Kidney epithelial cell (primary cell): ENCODE measurements at places on chromosomes 4 and X.

- DNase-seq, result no peak
Measured at GRCh38 chrX:104254442-104255115, at the start of gene ESX1. TSS of gene ESX1 (minus strand) at chrX:104254933. CDS start at chrX:104254849, 84 bp downstream.

DNA sequence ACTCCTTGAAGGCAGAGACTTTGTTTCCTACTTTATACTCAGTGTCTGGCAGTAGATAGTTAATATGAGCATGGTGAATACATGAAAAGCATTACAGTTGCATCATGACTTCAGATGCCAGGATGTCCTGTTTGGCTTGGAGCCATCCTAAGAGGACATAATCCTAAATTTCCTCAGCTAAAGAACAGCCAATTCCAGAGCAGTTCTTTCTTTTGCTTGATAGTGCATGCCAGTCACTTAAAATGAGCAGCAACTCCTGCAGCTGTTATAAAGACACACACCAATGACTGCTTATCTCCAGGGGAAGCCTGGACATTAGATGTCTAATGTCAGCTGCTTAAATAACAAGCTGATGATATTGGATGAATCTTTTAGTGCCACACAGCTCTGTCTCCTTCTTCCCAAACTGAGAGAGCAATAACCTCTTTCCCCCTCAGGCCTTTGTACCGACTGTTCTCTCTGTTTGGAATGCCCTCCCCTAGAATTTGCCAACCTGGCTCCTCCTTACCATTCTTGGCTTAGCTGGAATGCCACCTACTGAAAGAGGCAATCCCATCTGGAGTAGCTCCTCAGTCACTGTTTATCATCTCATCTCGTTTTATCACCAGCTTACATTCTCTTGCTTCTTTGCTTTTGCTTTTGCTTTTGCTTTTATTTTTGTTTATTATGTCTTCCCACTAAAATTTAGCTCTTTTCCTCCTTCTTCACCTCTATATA, 100.8 kb upstream of the USP38 start:
- no peak for DNase-seq

DNA sequence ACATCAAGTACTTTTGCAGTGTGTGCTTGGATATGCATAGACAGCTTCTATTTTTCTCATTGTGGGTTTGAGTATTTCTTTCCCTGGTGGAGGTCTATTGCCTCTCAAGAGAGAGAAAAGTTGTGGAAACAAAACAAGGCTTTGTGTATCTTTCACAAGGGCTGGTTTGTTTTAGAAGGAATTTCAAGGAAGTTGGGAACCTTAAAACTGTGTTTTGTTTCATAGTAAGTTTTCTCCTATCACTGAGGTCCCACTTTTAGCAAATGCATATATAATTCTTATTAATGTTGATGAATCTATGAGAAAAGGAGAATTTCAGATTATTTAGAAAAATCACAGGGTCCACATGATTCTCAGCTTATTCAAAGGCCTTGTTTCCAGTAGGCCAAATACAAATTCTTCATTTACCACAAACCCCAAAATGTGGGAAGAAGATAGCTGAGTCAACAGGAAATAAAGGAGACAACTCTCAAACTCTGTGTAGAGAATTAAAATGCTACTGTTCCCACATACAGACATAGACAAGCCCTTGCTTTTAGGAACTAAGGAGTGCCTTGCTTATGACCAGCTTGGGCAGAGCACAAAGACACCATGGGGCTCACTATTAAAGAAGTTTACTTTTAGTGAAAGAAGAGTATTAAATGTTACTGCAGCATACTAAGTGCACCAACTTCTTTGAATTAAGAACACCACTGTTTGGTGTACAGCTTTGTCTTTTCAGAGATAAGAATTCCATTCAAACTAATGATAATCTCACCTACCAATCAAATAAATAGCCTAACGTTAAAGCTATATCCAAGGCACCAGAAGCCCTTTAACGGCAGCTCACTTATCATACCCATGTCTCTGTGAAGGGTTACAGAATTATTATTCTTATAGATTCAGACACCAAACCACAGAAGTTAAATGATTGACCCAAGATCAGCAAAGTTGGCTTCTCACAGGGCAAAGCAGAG, 177.4 kb upstream of the LEF1 start:
- DNase-seq, result peak; percentile 38

DNA sequence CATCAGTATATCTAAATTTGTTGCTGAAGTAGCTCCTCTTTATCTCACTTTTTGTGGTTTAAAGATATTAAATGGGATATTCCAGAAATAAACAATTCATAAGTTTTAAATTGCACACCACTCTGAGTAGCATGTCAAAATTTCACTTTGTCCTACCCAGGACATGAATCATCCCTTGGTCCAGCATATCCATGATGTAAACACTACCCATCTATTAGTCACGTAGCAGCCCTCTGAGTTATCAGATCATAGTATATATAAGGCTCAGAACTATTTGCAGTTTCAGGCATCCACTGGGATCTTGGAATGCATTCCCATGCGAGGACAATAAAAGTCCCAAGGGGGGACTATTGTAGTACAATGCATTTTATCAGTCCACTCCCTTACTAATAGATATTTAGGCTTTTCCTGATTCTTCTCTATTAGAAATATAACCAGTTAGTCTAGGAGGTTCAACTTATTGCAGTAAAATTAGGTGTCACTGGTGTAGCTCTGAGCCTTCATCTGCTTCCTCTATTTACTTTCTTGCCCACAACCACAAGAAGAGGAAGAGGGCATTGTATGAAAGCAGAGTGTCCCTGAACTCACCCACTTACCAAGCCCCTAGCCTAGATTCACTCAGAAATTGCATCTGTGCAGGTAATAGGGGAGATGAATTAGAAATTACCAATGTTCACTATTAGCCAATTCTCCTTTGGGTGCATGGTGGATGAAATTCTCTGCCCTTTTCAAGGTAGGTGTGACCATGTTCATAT, 409.8 kb upstream of the GALNT7 start:
- peak; percentile 26 for DNase-seq

DNA sequence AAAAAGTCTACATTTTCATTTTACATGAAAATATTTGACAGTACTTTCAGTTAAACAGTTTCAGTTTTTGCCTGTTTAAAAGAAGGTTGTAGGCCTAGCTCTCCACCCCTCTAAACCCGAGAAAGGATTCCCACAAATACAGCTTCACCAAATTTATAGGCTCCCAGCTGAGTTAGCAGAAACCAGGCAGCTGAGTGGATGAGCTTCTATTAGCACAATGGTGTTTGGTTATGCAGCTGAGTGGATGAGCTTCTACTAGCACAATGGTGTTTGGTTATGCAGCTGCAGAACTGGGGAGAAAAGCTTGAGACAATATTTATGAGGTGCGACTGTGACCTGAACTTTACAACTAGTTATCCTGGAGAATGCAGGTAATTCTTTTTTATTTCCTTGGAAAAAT, 36.6 kb upstream of the PAQR3 start:
- no peak for DNase-seq

DNA sequence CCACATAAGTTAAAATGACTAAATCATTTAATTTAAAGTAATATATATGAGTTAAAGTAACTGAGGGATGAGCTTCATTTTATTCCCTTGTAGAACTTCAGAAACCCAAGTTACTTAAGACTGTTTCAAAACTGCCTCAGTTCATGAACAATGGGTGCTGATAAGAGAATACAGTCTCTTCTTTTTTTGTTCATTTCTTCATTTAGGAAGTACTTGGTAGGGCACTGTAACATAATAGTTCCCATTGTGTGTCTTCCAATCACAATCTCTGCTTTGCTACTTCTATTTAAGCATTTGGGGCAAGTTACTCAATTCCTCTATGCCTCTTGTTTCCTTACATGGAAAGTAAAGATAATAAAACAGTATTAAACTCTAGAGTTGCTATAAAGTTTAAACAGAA, 50.4 kb downstream of the HHIP start:
- no peak for DNase-seq

- DNase-seq, result no peak
Measured at GRCh38 chrX:145715641-145716138, 101.9 kb upstream of the SLITRK2 start.

- DNase-seq, result peak; percentile 51
Measured at GRCh38 chr4:57191523-57192034, 81.4 kb upstream of the IGFBP7 start.

DNA sequence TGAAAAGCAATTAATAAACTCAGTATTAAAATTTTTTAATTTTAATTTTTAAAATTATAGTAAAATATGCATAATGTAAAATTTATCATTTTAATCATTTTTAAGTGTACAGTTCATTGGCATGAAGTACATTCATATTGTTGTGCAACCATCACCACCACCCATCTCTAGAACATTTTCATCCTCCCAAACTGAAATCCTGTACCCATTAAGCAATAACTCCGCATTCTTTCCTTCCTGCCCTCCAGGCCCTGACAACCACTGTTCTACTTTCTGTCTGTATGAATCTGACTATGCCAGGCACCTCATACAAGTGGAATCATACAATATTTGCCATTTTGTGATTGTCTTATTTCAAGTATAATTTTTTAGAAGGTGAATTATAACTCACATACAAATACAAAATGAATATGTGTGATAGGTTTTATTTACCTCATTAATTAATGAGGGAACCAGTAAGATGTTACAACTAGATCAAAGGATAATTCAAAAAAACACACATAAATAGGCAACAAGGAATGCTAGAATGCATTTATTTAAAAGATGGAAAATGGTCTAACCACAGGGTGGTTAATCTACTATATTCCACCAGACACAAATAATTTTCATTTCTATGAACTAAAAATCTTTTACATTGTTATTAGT, 13.1 kb upstream of the AFF1 start:
- DNase-seq, result no peak

- no peak for DNase-seq
Measured at GRCh38 chr4:23717528-23718248, 172.2 kb downstream of the PPARGC1A start.

DNA sequence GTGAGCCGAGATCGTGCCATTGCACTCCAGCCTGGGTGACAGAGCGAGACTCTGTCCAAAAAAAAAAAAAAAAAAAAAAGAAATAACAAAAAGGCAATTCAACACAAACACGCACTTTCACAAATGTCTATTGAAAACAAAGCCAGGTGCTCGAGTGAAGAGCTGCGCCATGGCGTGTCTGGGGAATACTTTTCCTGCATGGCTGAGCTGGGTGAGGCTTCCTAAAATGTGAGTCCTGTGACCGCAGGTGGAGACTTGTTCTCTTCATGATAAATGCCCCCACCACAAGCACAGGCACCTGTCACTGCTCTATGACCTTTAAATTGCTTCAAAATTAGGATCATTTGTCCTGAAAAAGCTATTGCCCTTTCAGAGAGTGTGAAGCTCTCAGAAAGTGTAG, 4.0 kb upstream of the ABLIM2 start:
- no peak for DNase-seq

- no peak for DNase-seq
Measured at GRCh38 chrX:134542485-134542884, 82.5 kb downstream of the HPRT1 start.

- DNase-seq, result no peak
Measured at GRCh38 chr4:7783541-7783940, 156.1 kb downstream of the AFAP1 start.

- no peak for DNase-seq
Measured at GRCh38 chr4:140286456-140286855, 87.0 kb upstream of the SCOC start.

GRCh38 chrX:103678199-103678993, 8.1 kb downstream of the MORF4L2 start:
- no peak for DNase-seq

DNA sequence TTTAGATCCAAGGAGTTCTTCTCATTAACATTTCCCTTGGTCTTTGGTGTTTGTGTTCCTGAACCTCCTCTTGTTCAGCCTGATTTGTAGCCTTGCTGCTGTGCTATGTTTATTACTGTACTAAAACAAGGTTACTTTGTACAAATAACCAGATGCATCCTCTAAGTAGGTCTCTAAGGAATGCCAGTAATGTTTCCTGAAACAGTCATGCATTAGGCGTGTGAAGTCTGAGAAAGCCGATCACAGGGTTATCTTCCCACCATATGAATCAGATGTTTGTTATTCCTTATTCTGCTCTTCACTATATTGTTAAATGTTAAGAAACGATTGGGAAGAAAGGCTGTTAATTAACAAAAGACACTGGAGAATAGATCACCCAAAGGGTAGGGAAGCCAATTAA, 66.9 kb downstream of the GALNTL6 start:
- peak; percentile 88 for DNase-seq

DNA sequence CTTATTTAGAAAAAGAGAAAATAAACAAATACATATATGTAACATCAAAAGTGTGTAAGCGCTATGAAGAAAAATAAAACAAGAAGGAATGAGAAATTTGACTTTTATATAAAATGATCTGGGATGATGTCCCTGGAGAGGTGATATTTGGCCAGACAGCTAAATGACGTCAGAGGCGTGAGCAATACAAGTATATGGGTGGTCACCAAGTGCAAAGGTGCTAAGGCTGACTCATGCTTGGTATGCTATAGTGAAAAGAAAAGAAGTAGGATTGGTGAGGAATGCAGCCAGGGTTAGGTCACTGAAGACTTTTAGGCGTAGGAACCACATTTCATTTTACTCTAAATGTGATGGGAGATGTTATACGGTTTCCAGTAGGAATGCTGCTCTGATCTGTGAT, 1049.1 kb upstream of the TENM3 start:
- DNase-seq, result no peak

DNA sequence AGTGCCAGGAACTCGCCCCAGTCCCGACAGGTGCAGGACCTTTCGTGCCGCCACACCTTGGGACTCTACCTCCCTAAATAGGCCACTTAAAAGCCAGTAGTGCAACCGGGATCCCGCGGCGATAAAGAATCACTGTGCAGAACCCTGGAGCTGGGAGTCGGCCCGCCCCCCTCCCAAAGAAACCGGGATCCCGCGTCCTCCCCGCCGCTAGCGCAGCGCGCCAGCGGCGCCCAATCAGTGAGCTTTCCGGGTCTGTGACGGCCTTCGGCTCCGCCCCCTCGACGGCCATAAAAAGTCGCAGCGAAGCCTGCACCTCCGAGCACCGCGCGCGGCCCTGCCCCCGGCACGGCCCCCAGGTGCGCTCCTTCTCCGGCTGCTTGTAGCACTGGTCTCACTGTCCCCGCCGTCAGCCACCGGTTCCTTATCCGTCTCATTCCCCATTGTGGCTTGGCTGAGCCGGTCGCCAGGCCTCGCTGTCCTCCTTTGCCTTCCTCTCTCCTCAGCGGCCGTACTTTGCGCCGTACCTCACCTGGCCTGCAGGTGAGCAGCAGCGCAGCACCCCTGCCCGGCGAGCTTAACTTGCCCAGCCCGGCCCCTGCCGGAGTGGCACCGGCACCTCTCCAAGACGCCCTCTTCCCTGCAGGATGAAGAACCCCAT, at the start of gene LRAT:
Gene LRAT, plus strand, starts transcription at position 318 of the 658 bp plus-strand sequence. Its CDS starts 327 bp downstream, at position 645.
- DNase-seq, result no peak

- DNase-seq, result peak; percentile 49
Measured at GRCh38 chr4:33709247-33709646, 2535.1 kb downstream of the ARAP2 start.

DNA sequence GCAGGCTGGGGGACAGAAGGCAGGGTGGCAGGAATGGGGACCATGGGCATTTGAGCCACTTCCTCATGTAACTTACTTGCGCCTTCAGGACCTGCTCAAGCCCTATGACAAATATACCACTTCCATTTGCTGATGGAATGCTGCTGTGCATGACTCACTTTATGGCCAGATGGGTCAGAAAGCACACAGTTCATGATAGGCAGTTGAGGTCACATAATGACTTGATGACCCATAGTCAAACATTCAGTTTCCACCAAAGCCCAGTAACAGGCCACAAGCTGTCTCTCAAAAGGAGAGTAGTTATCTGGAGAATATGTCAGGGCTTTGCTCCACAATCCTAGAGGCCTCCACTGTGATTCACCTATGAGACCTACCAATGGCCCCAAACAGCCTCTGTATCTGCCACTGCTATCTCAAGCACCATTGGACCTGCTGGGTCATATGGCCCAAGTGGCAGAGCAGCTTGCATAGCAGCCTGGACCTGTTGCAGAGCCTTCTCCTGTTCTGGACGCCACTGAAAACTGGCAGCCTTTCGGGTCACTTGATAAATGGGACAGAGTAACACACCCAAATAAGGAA, 5.3 kb upstream of the PAPSS1 start:
- no peak for DNase-seq
